NCI-H524 (cell line): ENCODE measurements at places on chromosomes 5 and 9.

- DNase-seq: no peak
Measured at GRCh38 chr5:10017786-10018185, 231.9 kb downstream of the ATPSCKMT start.

DNA sequence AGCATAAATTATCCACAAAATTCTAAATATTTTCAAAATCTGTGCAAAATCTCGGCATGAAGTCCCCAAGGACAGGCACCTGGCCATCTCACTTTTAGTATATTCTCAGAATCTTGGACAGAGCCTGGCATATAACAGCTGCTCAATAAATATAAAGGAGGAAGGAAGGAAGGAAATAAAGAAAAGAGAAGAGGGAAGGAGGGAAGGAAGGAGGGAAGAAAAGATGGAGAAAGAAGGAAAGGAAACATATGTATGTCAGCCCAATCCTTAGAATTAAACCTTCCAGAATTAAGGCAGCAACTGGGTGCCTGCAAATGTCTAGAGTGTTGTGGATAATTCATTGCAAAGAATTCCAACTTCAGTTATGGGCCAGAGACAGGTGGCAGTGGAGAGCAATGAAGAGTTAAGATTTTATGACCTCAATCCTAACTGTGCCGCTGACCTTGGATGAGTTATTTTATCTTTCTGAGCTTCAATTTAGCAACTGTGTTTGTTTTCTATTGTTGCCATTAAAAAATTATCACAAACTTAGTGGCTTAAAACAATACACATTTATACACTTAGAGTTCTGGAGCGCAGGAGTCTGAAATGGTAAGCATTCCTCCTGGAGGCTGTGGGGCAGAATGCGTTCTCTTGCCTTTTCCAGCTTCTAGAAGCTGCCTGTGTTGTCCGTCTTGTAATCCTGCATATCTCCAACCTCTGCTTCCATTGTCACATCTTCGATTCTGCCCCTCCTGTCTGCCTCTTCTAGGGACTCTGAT is 200.9 kb upstream of the MSX2 start:
- DNase-seq: no peak

DNA sequence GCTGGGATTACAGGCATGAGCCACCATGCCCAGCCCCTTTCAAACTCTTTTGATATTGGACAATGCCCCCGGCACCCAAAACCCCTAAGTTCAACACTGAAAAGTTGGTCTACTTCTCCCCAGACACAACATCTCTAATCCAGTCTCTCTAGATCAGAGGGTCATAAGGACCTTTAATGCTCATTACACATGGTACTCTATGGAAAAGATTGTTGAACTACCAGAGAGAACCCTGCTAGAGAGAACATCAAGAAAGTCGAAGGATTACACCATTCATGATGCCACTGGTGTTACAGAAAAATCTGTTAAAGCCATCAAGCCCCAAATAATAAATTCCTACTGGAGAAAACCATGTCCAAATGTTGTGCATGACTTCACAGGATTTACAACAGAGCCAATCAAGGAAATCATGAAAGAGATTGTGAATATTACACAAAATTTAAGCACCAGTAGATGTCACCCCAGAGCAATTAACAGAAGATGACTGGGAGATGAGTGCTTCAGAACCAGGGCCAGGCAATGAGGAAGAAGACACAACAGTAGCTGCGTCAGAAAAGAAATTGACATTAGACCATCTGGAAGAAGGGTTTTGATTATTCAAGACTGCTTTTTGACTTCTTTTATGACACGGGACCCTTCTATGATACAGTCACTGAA is 28.3 kb upstream of the NIPAL4 start:
- peak; percentile 55 for DNase-seq

- DNase-seq: no peak
Measured at GRCh38 chr5:32302835-32303754, 9.6 kb downstream of the MTMR12 start.

GRCh38 chr5:67094476-67095300 is 101.9 kb downstream of the CD180 start:
- DNase-seq: no peak

DNA sequence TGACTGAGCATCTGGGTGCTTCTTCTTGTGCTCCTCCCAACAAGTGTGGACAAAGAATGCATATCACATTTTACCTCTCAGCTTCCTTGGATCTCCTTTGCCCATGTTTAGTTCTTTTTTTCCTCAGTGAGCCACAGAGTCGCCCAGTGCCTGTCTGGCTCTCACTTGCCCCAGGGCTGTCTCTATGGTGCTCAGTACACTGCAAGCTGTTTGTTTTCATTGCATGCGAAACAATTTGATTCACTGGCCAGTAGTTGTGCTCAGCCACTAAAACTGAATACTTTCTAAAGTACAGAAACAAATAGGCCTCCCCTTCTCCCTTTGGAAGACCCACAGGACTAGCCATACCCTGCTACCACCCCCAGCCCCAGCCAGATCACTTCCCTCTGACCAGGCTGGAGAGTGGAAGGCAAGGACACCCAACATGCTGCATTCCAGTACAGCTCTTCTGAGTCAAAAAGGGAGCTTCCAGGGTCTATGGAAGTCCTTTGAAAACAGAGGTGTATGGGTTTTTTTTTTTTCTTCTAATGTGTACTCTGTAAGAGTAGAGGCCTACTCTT is 3.8 kb downstream of the LHFPL2 start:
- DNase-seq: no peak

DNA sequence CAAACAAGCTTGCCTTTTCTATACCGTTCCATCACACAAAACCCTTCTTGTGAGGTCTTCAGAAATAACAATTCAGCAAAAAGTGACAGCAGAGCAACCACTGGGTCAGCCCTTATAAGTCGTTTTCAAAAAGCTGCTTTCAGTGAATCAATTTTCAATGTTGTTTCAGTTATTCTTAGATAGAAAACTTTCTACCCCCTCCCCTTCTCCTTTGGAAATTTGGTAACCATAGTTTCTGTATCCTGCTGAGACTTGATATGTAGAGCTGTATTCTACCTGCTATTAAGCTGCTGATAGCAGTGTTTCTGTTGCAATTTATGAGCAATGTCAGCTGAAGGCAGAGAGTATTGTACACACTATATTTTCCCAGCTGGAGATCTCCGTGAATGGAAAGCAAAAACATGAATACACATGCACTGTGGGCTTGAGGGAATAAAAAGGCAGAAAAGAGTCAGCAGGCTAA is 75.7 kb downstream of the ZNF608 start:
- DNase-seq: no peak

GRCh38 chr9:107620236-107620635 is 130.7 kb upstream of the KLF4 start:
- DNase-seq: peak; percentile 74

- peak; percentile 94 for DNase-seq
Measured at GRCh38 chr5:149153751-149154610, 12.7 kb downstream of the ABLIM3 start.
